Uterine smooth muscle cell (primary cell): ENCODE measurements at places on chromosomes 7 and 10. TPM values are rescaled to one million over a fixed set of nuclear protein-coding genes. Genes with fewer than 3 reads are reported as not detected.

GTF2IRD1 gene
- 29.8 and 31.1 TPM in 2 replicates for total RNA-seq

MSMB gene
- total RNA-seq, result 0.62 TPM in 1 of 2 replicates, not detected in the other

EBLN1 gene
- total RNA-seq, result not detected in 2 replicates

MRLN gene
- not detected in 2 replicates for total RNA-seq

CACNA2D1 gene
- total RNA-seq, result 61.6 and 76.4 TPM in 2 replicates

SLC18A2 gene
- not detected in 2 replicates for total RNA-seq

CELF2 gene
- 5.4 and 11.5 TPM in 2 replicates for total RNA-seq

PCGF5 gene
- total RNA-seq, result 32.5 and 35.7 TPM in 2 replicates

C10orf105 gene
- total RNA-seq, result under 0.01 TPM in 2 replicates

PDE1C gene
- 0.12 and 0.33 TPM in 2 replicates for total RNA-seq

MYPN gene
- 0.25 and 0.55 TPM in 2 replicates for total RNA-seq

CCDC136 gene
- total RNA-seq, result 14.7 and 17.9 TPM in 2 replicates

CTBP2 gene
- 84.7 and 101 TPM in 2 replicates for total RNA-seq

AKR1D1 gene
- total RNA-seq, result under 0.01 TPM in 1 of 2 replicates, not detected in the other

LOXL4 gene
- total RNA-seq, result 39.8 and 129 TPM in 2 replicates

GPR15LG gene
- not detected in 2 replicates for total RNA-seq

MAP3K8 gene
- 4.1 and 4.5 TPM in 2 replicates for total RNA-seq

OR6B1 gene
- under 0.01 TPM in 1 of 2 replicates, not detected in the other for total RNA-seq

NRF1 gene
- total RNA-seq, result 12.0 and 17.6 TPM in 2 replicates

NEBL gene
- total RNA-seq, result 0.12 and 0.22 TPM in 2 replicates

MEOX2 gene
- total RNA-seq, result under 0.01 TPM in 2 replicates

OPN4 gene
- not detected in 2 replicates for total RNA-seq

INPP5A gene
- total RNA-seq, result 43.4 and 60.0 TPM in 2 replicates

ZP3 gene
- 0.55 and 0.87 TPM in 2 replicates for total RNA-seq

CYP3A5 gene
- total RNA-seq, result 3.5 and 4.8 TPM in 2 replicates

ADCK2 gene
- total RNA-seq, result 19.8 and 25.5 TPM in 2 replicates

GJD4 gene
- total RNA-seq, result 0.12 TPM in 1 of 2 replicates, not detected in the other

KCNH2 gene
- 4.4 and 5.2 TPM in 2 replicates for total RNA-seq

BMPER gene
- 3.2 and 5.0 TPM in 2 replicates for total RNA-seq

IGF2BP3 gene
- total RNA-seq, result 3.1 and 3.5 TPM in 2 replicates

ARL4A gene
- total RNA-seq, result 21.9 and 35.2 TPM in 2 replicates

UBN2 gene
- 5.6 and 7.9 TPM in 2 replicates for total RNA-seq

BMPR1A gene
- 59.3 and 60.6 TPM in 2 replicates for total RNA-seq

SPDYE9 gene
- not detected in 2 replicates for total RNA-seq

PAXIP1 gene
- total RNA-seq, result 7.6 and 9.6 TPM in 2 replicates

PRTFDC1 gene
- total RNA-seq, result 13.5 and 22.9 TPM in 2 replicates

SEMA3E gene
- 1.5 and 2.0 TPM in 2 replicates for total RNA-seq

MYH16 gene
- total RNA-seq, result 0.12 and 0.33 TPM in 2 replicates

PARP12 gene
- 17.4 and 18.4 TPM in 2 replicates for total RNA-seq

IGFBP1 gene
- 0.11 TPM in 1 of 2 replicates, not detected in the other for total RNA-seq

TRIM73 gene
- total RNA-seq, result 0.55 and 0.62 TPM in 2 replicates

TMEM178B gene
- total RNA-seq, result under 0.01 TPM in 1 of 2 replicates, not detected in the other

CCDC172 gene
- total RNA-seq, result not detected in 2 replicates

GJC3 gene
- total RNA-seq, result not detected in 2 replicates

ST8SIA6 gene
- total RNA-seq, result not detected in 2 replicates

LRMDA gene
- total RNA-seq, result 0.55 and 0.87 TPM in 2 replicates

OR2A1 gene
- total RNA-seq, result not detected in 2 replicates

GPR141 gene
- not detected in 2 replicates for total RNA-seq

ICA1 gene
- total RNA-seq, result 1.3 and 2.7 TPM in 2 replicates

PRRT4 gene
- under 0.01 and 0.12 TPM in 2 replicates for total RNA-seq

ANKRD1 gene
- 0.75 and 1.00 TPM in 2 replicates for total RNA-seq

CLCN1 gene
- not detected in 2 replicates for total RNA-seq

SPAM1 gene
- total RNA-seq, result not detected in 2 replicates

PLXNA4 gene
- 0.62 and 1.2 TPM in 2 replicates for total RNA-seq

PARD3 gene
- total RNA-seq, result 74.6 and 81.5 TPM in 2 replicates

REPIN1 gene
- 55.6 and 67.2 TPM in 2 replicates for total RNA-seq

FAM237B gene
- 0.12 and 0.22 TPM in 2 replicates for total RNA-seq
